ENCODE measurements at places on chromosomes 5 and 9. TPM values are rescaled to one million over a fixed set of nuclear protein-coding genes. Genes with fewer than 3 reads are reported as not detected.

Gene ADAMTS19
- not detected for total RNA-seq

Gene SEMA6A
- 2.9 TPM for total RNA-seq

Gene EFNA5
- total RNA-seq = not detected

Gene POLE3
- 93.1 TPM for total RNA-seq

Gene PPP2R2B
- not detected for total RNA-seq
